Activated T-cell treated with anti-CD3 and anti-CD28 coated beads for 1 hour (primary cell): ENCODE measurements at places on chromosomes 6 and 20.

GRCh38 chr20:62872184-62872847 lies 10.7 kb upstream of the TCFL5 start:
- no peak for DNase-seq

DNA sequence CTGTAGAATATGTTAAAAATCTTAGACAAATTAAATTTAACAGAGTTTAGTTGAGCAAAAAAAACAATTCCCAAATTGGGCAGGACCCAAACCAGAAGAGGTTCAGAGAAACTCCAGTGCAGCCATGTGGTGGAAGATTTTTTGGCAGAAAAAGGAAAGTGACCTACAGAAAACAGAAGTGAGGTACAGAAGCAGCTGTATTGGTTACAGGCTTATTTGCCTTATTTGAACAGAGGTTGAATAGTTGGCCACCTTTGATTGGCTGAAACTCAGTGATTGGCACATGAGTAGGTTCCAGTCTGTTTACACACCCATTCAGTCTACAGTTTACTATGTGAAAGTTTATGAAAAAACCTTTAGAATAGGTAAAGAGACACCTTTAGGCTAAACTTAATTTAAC lies 110.9 kb upstream of the LAMP5 start:
- no peak for DNase-seq

GRCh38 chr20:47502271-47503239 lies 868 bp downstream of the NCOA3 start:
- no peak for DNase-seq

DNA sequence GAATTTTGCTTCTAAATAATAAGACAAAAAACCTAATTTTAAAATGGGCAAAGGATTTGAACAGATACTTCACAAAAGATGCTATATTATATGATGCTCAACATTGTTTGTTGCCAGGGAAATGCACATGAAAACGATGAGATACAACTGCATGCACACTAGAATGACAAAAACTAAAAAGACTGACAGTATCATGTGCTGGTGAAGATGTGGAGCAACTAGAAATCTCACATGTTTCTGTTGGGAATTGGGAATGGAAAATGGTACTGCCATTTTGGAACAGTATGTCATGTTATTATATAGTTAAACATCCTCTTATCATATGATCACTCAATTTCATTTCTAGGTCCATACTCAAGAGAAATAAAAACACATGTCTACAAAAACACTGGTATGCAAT lies 13.4 kb upstream of the SNX9 start:
- DNase-seq: no peak

DNA sequence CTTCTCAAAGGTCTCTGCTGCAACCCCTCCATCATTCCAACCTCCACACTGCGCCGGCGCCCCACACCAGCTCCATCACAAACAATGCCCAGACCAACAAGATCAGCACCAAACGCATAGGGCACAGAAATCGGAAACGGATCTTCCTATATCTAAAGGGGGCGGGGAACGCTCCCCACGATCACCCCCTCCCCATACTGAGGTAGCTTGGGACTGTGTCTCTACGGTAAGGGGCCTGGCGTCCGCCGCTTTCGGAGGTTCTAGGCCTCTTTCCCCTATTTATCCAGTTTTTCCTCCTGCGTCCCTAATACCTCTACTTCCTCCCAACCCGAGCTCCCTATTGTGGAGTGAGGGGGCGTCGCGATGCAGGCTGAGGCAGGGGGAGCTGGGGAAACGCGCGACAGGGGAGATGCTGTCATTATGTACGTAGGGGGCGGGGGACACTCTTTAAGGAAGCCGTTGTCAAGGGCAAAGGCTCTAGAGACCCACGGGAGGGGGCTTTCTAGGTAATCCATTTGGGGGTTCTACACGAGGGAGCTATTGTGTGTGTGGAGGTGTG lies 909 bp downstream of the DNAAF9 start:
- DNase-seq: no peak

DNA sequence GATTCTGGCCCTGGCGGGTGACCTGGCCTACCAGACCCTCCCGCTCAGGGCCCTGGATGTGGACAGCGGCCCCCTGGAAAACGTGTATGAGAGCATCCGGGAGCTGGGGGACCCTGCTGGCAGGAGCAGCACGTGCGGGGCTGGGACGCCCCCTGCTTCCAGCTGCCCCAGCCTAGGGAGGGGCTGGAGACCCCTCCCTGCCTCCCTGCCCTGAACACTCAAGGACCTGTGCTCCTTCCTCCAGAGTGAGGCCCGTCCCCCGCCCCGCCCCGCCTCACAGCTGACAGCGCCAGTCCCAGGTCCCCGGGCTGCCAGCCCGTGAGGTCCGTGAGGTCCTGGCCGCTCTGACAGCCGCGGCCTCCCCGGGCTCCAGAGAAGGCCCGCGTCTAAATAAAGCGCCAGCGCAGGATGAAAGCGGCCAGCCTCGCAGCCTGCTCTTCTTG lies 868 bp upstream of the SLC2A4RG start:
- no peak for DNase-seq

- no peak for DNase-seq
Measured at GRCh38 chr6:163565140-163565539, 150.6 kb downstream of the QKI start.

DNA sequence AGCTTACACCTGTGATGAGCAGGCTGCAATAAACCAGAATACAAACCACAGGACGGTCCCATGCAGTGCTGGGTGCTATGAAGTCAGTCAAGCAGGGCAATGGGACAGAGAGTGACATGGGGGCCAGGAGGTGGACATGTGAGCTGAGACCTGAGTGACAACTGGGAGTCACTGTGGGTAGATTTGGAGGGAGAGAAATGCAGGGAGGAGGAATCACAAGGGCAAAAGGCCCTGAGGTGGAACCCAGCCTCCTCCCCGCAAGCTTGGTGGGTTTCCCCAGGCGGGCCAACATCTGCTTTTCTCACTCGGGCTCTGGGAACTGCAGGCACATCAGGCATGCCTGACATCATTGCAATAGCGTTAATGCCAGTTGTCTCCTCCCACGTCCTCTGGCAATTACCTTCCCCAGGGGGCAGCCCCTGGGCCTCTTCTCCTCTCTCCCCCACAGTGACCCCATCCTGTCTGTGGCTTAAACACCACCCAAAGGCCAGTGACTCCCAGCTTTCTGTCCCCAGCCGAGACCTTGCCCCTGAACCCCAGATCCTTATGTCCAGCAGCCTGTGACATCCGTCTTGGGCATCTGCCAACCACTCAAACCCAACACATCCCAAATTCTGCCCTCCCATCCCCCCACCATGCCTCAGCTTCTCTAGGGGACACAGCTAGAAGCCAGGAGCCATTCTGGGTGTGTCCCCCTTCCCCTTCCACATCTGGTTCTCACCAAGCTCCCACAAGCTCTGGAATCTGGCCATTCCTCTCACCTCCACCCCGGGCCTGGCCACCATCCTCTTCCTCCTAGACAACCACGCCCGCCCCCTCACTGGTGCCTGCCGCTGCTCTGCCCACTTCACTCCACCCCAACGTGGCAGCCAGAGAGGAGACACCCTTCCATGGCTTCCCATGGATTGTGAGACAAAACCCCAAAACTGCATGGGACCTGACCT lies 28.2 kb downstream of the PDRG1 start:
- no peak for DNase-seq

GRCh38 chr6:132359886-132360285 lies 41.4 kb downstream of the MOXD1 start:
- DNase-seq: no peak

GRCh38 chr20:4052554-4052953 lies 37.2 kb upstream of the RNF24 start:
- no peak for DNase-seq
